Cardiac atrium fibroblast (primary cell): ENCODE measurements at places on chromosomes 2 and 18. TPM values are rescaled to one million over a fixed set of nuclear protein-coding genes. Genes with fewer than 3 reads are reported as not detected.

ZNF385B gene
- total RNA-seq, result not detected in 2 replicates

LTBP1 gene
- total RNA-seq, result 105 and 127 TPM in 2 replicates

SPRED2 gene
- total RNA-seq, result 18.8 and 19.9 TPM in 2 replicates

ASB18 gene
- total RNA-seq, result not detected in 2 replicates

COLEC11 gene
- 25.6 and 47.5 TPM in 2 replicates for total RNA-seq

SEPTIN10 gene
- total RNA-seq, result 72.3 and 81.1 TPM in 2 replicates

HAAO gene
- total RNA-seq, result not detected in 2 replicates

MERTK gene
- 1.1 and 1.6 TPM in 2 replicates for total RNA-seq

RAB17 gene
- total RNA-seq, result 0.81 and 1.4 TPM in 2 replicates

IL1F10 gene
- total RNA-seq, result not detected in 2 replicates

OSBPL1A gene
- total RNA-seq, result 22.2 and 34.5 TPM in 2 replicates

ACADL gene
- not detected in 2 replicates for total RNA-seq
